ENCODE measurements at places on chromosomes 12 and 14.

DNA sequence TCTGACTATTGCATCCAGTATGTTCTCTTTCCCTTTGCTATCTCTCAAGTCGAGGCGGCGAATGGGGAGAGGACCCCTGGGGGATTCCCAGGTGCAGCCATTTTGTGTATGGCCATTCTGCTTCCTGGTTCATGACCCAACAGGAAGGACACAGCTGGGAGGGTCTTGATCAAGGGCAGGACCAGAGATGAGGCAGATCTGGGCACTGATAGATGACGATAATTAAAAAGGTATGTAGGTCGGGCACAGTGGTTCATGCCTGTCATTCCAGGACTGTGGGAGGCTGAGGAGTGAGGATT, 73.9 kb downstream of the EID3 start:
- DNase-seq = no peak

DNA sequence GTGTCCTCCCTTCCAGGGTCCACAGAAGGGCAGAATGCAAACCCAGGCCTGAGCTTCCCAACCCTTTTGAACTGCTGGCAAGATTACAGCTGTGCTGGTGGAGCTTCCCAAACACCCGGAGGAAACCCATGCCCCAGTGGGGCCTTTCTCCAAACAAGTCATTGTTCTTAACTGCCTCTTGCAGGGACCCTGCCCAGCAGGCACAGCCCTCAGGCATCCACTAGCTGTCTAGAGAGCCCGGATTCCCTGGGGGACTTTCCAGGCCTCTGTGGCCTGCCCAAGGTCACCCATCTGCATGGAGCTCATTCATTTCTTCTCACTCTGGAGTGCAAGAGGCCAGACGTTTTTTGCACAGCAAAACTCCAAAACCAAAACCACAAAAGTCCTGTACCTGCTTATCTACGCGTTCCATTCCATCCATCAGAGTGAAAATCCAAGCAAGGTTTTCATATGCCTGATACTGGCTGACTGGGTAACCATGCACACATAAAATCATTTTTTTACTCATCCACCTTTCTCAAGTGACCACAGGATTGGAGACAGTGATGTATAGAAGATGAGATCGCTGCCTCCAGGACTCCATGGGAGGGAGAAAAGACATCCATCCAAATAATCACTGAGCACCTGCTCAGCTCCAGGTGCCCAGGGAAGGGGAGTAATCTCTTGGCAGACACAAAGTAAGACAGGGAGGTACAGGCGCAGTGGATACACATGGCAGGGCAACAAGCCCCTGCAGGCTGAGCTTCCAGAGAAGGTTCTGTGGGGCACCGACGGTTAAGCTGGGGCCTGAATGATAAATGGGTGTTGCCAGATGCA, 17.2 kb upstream of the BDKRB2 start:
- DNase-seq = peak; percentile 6

- DNase-seq = no peak
Measured at GRCh38 chr12:12238605-12239004, 28.2 kb downstream of the LRP6 start.

GRCh38 chr14:93036652-93037345, 78.9 kb downstream of the ITPK1 start:
- no peak for DNase-seq

DNA sequence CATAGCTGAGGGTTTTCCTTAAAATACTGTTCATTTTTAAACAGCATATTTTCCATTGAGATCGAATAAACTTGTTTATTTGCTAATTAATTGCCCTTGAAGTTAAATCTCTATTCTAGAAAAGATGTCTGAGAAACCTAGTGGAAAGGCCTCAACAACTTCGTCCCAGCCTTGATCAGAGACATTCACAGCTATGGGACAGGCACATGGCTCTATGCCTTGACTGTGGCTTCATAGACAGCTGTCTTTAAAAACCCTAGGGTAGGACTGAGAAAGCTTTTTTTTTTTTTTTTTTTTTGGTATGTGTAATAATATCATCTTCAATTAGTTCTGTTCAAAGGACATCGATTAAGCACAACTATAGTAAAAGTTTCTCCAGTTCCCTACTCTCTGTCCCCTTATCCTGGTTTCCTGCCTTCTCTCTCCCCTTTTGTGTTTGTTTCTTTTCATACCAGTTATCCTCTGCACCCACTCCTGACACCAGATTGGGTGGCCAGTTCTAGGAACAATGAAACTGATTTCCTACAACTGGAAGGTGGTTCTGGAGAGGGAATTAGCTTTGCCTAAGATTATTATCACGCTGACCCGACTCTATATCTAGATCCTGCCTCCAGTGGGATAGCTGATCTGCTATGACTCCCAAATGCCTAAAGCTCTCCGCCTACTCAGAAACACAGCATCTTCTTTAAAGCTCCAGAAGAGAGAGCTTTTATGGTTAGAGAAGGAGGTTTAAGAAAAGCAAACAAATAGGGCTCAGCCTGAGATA, 20.3 kb downstream of the SOCS2 start:
- DNase-seq = no peak

- DNase-seq = no peak
Measured at GRCh38 chr14:102097441-102098135, 10.7 kb upstream of the HSP90AA1 start.

DNA sequence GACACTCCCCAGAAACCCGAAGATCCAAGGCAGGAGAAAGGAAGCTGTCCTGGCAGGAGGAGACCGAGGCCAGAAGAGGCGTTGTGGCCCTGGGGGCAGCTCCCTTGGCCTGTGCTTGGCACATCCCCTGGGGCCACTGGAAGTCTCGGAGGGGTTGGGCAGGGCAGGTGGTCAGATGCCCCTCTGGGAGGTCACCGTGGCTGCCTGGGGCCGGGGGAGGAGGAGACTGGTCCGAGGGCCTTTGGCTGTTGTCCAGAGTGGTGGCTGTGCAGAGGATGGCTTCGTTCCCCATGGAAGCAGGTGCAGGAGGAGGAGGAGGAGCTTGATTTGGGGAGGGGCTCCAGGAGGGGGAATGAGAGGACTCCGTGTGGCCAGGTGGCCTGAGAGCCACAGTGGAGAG, 3.3 kb upstream of the NUDT14 start:
- no peak for DNase-seq

DNA sequence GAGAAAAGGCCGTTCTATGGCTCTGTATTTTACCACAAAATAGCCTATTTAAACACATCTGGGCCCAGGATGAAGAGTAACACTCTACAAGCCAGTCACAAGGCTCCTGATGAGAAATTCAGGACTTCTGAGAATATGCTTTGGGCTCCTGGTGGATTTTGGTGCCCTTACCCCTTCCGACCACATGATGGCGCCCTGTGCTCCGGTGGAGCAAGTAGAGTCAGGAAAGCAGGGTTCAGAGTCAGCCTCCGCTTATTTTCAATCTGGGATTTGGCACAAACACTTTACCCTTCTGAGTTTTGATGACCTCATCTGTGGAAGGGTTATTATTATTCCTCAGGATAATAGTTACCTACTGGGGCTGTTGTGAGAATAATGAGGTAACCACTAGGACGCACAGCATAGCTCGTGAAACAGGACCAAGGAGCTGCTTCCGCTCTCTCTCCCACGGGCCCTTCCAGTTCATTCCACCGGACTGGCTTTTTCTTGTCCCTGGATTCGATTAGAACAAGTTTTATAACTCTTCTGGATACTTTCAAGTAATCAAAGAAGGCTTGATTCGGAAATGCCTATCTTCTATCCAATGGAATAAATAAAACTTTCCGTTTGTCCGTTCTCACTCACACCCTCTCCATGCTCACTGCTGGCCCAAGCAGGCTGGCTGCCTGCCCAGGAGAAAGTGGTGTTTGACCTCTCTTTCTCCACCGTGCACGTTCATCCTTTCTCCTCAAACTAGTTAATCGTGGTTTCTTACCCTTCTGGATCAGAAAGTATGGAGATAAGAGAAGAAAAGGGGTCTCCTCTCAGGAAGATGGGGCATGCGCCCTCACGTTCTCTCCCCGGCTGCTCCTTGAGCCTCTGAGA, 104.6 kb downstream of the GALC start:
- DNase-seq = no peak

DNA sequence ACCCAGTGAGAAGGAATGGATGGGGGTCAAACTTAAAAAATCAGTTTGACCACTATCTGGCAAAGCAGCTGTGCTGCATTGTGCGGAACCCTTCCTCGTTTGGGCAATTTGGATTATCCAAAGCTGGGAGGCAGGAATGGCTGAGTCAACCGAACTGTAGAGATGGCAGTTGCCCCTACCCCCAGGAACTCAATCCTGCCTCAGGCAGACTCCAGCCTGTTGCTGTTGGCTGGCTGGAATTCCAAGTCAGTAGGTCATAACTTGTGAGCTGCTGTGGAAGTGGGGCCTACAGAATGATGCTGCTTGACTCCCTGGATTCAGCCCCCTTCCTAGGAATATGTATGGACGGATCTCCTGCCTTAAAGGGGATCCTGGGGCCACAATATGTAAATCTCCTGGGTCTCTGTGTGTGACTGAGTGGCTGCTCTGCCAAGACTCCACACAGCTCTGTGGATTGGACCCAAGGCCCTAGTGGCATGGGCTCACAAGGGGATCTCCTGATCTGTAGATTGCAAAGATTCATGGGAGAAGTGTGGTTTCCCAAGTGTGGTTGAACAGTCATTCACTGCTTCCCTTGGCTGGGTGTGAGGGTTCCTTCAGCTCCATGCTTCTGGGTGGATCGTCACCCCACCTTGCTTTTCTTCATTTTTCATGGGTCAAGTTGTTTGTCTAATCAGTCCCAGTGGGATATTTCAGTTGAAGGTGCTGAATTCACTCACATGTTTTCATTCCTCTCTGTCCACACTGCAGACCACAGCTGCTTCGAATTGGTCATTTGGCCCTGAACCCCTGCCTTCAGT, 19.2 kb downstream of the LUM start:
- no peak for DNase-seq

GRCh38 chr14:69772082-69773017, 5.4 kb downstream of the SRSF5 start:
- no peak for DNase-seq

DNA sequence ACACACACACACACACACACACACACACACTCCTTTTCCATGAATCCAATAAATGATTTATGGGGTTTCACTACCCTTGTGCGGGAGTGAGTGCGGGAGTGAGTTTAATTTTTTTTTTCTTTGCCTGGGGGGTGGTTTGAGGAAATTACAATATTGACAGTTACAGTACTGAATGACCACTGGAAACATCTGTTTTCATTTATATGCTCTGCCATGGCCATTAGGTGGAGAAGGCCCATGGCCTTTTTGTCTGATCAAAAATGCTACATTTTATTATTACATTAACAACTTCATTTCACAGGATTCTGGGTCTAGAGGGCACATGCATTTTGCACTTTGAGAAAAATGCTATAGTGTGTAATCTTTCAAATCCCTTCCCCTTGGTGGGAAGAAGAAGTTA, 5.9 kb downstream of the TBX3 start:
- peak; percentile 64 for DNase-seq

DNA sequence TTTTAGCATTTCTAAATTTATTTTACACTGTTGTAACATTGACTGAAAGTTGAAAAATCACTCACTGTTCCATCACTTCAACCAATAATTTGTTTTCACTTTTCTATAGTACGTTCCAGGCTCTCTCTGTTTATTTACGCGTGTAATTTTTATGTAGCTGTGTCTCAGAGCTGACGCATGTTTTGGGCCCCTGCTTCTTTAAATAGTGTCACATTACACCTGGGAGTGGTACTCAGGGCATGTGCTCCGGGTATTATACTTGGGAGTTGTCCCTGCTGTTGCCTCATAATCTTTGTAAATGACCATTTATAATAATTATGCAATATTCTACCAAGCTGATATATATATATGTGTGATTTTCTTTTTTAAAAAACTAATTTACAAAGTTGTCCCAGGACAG, 132.8 kb upstream of the CPM start:
- no peak for DNase-seq

DNA sequence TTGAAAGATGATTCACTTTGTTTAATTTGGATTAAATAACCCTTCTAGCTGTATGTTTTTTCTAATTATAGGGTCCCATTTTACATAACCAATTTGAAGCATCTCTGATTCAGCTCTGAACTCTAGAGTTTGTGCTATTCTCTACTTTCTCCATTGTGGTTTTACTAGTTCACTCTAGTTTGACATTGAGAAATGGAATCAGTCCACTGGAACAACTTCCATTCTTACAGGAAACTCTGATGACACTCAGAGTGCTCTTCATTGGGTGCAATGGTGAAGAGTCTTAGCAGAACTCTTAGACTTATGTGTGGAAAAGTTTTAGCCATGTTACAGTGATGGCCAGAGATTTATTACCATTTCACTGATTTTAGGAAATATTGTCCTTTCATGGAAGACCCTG, 140.7 kb downstream of the DYRK2 start:
- no peak for DNase-seq

DNA sequence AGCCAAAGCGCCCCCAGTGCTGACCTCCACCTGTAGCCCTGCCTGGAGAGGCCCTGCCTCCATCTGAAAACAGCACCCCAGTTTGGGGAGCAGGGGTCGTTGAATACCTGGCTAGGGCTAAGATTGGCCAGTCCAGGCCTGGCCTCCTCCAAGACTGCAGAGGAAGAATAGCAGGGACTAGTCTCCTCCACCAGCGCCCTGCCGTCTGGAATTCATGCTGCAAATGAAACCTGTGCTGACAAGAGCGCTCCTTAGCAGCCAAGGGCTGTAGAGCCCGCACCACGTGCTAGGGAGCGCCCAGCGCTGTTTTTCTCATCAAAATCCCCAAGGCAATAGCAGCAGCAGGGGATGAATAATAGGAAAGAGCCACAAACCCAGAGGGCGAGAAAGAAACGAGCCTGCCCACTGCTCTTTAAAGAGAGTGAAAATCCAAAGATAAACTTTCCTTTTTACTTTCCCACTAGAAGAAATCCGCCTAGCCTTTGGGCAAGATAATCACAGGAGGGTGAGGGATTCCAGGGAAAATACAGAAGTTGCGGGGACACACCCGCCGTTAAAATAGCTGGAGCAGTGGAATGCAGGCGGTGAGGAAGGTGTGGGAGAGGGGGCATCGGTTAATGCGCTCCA, 3.3 kb downstream of the COL2A1 start:
- DNase-seq = peak; percentile 45

- DNase-seq = no peak
Measured at GRCh38 chr12:49527361-49528130, 11.3 kb upstream of the KCNH3 start.

DNA sequence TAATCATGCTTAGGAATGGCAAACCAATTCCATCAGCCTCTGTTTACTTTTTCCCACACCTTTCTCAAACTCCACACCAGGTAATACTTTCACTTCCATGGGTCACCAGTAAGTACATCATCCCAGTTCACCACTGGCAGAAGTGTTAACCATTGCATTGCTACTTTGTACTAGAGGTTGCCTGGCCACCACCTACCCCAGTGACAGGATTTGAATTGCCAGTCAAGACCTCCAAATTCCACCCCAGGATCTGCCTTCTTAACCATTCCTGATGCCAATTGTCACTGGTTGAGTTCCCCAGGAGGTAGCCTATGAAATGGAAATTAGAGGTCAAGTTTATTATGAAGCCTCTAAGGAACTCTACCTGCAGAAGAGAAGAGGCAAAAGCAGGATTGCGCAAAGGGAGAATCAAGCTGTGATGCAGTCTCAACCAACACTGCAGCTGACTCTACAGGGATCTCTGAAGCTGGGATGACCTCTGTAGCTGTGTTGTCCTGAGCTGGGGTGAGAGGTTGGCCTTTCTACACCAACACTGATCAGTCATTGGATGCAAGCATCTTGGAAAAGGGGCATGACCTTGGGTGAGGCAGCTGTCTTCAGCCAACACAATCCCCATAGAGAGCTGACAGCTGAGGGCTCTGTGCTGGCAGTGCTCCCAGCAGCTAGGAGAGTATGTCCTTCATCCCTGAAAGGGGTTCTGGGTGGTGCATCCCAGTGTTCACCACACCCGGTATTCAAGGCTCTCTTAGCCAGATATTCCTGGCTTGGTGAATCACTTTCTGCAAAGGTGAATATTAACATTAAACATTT, 37.0 kb upstream of the HMGA2 start:
- DNase-seq = no peak

GRCh38 chr12:82708061-82708879, 21.6 kb downstream of the TMTC2 start:
- DNase-seq = peak; percentile 84
